DMS 273 treated with DMSO at 0.1 percent for 48 hours (cell line): ENCODE measurements at places on chromosomes 2 and 18.

DNA sequence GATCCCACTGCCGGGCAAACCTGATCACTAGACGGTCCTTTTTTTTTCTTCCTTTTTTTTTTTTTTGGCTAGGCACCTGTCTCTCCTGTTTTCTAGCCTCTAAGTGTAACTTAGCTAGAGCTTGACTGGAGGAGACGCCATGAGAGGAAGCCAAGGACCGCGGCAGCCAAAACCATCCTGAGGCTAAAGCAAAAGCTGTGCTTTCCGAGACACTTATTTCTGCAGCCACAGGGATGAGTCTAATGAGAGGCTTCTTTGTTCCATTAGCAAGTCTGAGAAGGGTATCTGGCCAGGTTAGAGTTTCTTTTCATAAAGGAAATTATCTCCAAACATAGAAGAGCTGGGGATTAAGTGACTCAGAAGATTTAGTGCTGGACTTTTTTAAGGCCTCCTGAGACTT, 7.3 kb upstream of the CXCR4 start:
- no peak for DNase-seq

GRCh38 chr2:221077251-221077650, 494.9 kb downstream of the EPHA4 start:
- DNase-seq, result no peak

DNA sequence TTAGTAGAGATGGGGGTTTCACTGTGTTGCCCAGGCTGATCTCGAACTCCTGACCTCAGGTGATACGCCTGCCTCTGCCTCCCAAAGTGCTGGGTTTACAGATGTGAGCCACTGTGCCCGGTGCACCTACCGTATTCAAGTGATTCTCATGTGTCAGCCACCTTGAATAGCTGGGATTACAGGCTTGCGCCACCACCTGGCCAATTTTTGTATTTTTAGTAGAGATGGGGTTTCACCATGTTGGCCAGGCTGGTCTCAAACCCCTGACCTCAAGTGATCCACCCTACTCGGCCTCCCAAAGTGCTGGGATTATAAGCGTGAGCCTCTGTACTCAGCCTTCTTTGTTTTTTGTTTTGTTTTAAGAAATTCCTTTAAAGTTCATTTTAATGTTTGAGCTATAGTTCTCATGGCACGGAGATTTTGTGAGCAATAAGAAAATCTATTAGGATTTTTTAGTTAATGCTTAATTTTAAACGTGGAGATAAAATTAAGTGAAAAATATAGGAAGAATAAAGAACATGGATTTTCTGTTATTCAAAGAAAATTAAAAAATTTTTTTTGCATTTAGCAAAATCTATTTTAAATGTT, 242.6 kb downstream of the PHLPP1 start:
- no peak for DNase-seq

DNA sequence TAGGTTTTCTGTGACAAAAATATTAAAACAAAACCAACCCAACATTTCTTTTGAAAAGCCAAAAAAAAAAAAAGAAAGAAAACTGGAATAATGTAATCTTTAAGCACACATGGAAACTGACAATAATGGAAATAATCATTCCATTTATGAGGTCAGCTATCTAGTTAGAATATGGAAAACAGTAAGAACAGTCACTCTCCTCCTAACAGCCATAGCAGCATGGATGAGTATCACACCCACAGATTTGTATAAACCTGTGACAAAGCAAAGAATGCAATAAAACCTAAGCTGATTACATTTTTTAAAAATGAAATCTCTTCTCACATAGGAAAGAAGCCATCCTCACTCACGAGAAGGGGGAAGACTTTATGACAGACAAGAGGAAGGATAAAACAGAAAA, 437.8 kb downstream of the NYAP2 start:
- no peak for DNase-seq

GRCh38 chr2:186639939-186640338, 50.1 kb downstream of the ITGAV start:
- DNase-seq, result no peak

DNA sequence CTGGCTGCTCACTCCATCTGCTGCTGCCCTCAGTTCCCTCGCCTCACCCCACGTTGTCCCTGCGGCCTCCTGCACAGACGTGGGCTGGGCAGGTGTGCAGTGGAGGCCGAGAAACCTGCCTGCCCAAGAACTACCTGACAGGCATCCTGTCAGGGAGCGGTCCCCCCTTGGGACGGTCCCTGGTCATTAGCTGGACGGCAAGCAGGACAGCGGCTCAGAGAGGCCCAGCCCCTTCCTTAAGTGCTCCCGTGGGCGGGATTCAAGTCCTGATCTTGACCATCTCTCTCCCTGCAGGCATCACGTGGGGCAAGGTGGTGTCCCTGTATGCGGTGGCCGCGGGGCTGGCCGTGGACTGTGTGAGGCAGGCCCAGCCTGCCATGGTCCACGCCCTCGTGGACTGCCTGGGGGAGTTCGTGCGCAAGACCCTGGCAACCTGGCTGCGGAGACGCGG, 11.3 kb downstream of the BOK start:
- no peak for DNase-seq

- no peak for DNase-seq
Observed at GRCh38 chr2:216142540-216142939, 33.4 kb downstream of the XRCC5 start.

GRCh38 chr2:9266711-9267110, 60.1 kb downstream of the ASAP2 start:
- no peak for DNase-seq

DNA sequence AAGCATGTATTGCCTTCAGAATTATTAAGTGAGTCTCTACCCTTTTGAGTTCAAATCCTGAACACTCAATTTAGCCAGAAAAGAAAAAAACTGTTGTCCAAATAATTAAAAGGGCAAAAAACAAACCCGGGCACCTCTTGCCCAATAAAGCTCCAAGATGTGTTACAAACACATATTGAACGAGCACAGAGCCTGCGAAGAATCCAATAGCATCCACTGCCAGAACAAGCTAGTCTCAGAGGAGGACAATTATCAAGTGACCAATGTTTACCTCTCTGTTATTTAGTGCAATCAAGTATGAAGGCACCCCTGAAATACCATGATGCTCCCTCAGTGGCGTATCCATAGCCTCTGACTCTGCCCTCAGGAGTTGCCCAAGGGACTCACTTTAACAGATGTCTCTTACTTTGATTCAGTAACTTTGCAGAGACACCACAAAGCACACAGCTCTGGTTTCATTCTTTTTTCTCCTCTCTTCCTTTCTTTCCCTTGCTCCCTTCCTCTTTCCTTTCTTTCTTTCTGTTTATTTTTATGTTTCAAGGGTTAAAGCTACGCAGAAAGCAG, 93.5 kb upstream of the SPATS2L start:
- DNase-seq, result peak; percentile 30

DNA sequence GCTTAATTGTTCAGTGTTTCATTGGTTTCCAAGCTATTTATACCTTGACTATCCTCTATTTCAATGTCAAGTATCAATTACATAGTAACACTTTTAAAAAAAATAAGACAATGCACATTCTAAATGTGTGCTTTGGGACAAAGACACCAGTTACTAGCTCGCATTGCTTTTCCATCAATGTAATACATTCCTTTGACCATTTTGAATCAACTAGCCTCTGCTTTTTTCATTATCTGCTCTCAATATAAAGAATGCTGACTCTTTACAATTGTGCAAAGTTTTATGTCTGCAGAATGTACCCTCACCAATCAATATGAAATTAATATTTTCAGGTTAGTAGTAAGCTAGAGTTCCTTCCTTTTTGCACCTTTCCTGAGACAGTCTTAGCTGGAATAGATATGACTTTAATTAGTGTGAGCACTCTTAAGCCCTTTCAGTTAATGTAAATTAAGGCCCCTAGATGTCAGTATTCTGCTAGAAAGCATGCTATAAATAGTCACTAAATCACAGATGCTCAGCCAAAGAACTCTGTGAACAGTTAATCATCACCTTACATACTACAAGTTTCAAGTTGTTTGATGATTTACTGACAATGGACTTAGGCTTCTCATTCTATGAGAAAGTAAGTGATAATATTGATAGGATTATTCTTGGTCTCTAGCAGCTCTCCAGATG, 413.6 kb downstream of the PTH2R start:
- no peak for DNase-seq

DNA sequence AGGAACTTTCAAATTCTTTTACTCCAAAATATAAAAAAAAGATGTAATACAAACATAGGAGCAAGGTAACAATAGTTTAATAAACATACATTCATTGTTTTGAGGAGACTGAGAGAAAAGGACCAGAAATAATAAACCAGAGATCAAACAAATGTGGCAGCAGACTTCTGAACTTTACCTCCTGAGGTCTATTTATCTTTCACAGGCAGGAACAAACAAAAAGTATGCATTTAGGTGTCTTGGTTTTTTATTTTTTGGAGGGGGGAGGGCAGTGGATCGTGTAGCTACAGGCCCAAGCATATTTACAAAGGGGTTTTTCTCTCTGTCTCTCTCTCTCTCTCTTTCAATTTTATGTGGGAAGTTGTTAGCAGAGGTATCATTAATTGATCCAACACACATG, 5.6 kb downstream of the PPP4R1 start:
- DNase-seq, result no peak

- DNase-seq, result no peak
Observed at GRCh38 chr2:27494944-27495554, at the start of gene FNDC4. FNDC4 (minus strand) TSS chr2:27495200; CDS start chr2:27494679, 521 bp downstream.

DNA sequence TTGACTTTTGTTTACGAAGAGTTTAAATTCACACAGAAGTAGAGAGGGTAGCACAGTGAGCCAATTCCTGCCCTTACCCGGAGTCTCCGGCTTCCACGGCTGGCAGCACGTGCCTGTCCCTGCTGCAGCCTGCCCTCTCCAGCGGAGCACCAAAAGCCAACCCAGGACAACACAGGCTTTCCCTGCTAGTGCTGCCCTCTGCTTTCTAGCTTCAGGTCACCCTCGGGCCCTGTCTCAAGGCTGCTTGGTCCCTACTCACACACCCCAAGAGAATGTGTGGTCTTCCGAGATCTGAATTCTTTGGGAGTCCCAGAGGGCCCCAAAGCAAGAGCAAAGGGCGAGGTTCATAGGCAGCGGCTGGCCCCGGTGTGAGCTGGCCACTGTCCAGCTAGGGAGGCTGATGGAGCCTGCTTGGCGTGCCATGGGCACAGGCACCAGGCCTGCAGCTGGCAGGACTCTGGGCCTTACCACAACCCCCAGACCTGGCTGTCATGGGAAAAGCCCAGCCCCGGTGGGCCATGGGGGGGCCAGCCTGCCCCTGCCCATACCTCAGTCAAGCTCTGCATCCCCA, 7.0 kb upstream of the HS6ST1 start:
- no peak for DNase-seq

DNA sequence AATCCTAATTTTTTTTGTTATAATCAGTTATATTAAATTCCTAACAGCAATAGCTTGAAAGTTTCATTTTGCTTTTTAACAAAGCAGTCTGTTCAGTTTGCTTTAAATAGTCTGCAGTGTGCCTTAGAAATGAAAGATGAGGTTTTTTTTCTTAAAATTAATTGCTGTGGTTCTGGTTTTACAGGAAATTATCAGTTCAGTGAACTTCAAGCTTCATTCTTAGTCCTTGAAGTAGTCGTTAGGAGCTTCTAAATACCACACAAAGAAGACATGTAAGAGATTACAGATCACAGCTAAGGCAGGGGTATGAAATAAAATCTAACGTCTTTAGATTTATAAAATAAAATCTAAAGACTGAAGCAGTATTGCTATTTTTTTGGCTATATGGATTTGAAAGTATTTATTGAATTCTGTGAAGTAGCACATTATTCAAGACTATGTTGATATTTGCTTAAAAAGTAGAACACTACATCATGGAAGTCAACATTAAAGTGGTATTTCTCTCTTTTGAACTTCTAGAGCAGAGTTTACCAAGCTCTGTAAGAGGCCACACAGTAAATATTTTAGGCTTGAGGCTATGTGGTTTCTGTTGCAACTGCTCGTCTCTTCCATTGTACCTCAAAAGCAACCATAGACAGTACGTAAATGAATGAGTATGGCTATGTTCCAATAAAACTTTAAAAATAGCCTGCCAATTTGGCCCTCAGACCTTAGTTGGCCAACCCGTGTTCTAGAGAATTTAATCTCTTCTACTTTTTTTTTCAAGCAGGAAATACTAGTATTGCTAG, 81.5 kb upstream of the STON1 start:
- DNase-seq, result peak; percentile 28

DNA sequence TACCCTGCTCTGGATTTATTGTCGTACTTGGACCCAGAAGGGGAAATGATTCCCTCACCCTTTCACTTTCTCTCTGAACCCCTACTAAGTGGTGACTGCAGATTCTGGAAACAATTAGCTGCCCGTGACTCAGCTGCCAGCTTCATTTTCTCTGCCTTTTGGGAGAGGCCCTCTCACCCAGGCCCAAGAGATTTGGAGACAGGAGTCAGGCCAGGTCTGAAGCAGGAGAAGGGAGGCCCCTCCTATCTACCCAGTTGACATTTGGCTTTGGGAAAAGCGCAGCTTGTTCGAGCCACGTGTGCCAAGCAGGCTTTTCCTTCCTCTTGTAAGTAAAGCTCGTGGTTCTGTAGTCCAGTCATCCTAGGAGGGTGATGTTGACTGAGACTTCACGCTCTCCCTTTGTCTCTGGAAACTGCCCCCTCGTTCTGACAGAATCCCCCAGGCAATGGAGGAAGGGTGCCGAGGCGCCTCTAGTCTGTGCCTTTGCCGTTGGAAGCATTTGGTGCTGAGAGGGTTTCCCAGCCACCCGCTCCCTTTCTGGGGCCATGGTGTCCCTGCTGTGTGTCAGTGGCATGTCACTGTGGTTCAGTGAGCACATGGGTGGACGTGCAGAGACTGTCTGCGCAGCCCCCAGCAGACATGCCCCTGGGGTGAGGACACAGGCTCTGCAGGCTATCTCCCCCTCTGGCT, 8.6 kb downstream of the OXER1 start:
- DNase-seq, result no peak

- DNase-seq, result no peak
Observed at GRCh38 chr2:26340831-26341230, 5.1 kb upstream of the SELENOI start.

GRCh38 chr18:3596637-3597384, 146.8 kb downstream of the TGIF1 start:
- DNase-seq, result no peak

- DNase-seq, result no peak
Observed at GRCh38 chr2:233497692-233498091, 68.9 kb downstream of the USP40 start.

DNA sequence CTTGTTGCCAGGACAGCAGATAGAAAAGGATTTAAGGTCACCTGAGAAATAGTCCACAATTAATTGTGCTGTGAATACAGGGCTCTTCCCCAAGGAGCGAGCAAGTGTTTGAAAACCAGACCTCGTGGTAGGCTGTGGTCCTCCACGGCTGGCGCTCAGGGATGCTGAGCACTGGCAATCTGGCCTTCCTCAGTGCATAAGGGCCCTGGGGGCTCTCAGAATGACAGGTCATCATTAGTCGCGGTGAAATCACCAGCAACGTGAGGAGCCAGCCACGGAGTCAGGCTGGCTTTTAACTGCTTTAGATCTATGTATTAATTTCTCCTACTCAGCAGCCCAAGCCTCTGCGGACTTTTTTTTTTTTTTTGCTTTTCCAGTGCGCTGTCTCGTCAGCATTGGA, 148.5 kb downstream of the FHOD3 start:
- no peak for DNase-seq
